ENCODE measurements at places on chromosomes 3 and 15. TPM values are rescaled to one million over a fixed set of nuclear protein-coding genes. Genes with fewer than 3 reads are reported as not detected.

CCDC54 gene
- not detected for total RNA-seq

CPN2 gene
- total RNA-seq, result not detected

MKRN3 gene
- total RNA-seq, result not detected

IQCF5 gene
- total RNA-seq, result not detected

EFHB gene
- 3.3 TPM for total RNA-seq

WNT7A gene
- 8.6 TPM for total RNA-seq

ADAMTS17 gene
- total RNA-seq, result 0.06 TPM

TMEM39A gene
- total RNA-seq, result 17.4 TPM

IL17RE gene
- 4.8 TPM for total RNA-seq

DNA sequence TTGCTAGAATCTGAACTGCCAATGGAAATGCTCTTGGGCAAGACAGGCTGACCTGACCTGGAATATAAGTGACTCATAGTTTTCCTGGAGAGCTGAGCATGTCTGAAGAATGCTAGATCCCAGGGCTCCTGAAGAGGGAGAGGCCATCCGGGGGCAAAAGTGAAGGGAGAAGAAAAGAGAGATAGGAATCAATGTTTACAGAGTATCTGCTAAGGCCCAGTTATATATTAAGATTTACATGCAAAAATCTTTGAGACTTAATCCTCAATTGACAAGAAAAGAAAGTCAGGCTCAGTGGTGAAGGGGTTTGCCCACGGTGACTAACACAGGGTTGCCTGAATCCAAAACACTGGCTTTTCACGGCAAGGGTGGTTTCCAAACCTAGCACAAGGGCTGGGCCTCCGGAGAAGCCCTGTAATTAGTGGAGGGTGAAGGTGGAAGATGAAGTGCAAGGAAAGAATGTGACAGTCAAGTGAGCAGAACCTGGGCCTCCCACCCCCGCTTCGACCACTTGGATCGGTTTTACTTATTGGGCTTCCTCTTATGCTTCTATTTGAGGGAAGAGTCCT, 91.7 kb upstream of the FGF12 start:
- DNase-seq, result peak; percentile 88

DNA sequence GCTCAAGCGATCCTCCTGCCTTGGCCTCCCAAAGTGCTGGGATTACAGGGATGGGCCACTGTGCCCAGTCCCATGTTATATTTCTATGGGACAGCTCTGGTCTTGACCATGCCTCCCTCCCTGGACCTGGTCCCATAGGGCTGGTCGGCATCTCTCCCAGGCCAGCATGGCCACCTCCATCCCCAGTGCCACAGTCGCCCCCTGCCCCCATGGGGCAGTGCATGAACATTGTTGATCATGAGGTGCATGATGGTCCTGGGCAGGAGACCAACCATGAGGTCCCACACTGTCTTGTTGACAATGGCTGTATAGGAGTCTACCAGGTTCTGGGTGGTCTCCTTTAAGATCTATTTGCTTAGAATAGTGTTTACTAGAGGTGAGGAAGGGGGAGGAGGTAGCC, 6.5 kb downstream of the RPS17 start:
- DNase-seq, result no peak

DNA sequence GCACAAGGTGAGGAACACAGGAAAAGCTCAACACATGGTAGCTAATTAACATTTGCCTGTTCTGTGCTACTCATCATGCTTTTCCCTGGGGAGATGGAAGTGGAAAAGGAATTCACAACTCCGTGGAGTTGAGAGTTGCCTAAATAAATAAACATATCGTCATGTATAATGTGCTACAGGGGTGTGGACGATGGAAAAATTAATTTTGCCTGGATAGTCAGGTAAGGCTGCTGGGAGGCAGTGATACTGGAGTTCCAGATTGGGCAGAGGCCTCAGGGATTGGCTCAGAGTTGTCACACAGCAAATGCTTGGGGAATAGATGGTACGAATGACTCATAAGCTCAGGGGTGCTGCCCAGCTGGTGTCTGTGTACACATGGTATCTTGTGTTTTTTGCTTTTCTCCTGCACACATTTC, 3.1 kb upstream of the ABHD6 start:
- DNase-seq, result no peak

- no peak for DNase-seq
Measured at GRCh38 chr3:126394179-126394976, at the start of gene CFAP100. Gene CFAP100, plus strand, starts transcription at chr3:126394909. Its CDS starts 1,092 bp downstream, at chr3:126396001.

DNA sequence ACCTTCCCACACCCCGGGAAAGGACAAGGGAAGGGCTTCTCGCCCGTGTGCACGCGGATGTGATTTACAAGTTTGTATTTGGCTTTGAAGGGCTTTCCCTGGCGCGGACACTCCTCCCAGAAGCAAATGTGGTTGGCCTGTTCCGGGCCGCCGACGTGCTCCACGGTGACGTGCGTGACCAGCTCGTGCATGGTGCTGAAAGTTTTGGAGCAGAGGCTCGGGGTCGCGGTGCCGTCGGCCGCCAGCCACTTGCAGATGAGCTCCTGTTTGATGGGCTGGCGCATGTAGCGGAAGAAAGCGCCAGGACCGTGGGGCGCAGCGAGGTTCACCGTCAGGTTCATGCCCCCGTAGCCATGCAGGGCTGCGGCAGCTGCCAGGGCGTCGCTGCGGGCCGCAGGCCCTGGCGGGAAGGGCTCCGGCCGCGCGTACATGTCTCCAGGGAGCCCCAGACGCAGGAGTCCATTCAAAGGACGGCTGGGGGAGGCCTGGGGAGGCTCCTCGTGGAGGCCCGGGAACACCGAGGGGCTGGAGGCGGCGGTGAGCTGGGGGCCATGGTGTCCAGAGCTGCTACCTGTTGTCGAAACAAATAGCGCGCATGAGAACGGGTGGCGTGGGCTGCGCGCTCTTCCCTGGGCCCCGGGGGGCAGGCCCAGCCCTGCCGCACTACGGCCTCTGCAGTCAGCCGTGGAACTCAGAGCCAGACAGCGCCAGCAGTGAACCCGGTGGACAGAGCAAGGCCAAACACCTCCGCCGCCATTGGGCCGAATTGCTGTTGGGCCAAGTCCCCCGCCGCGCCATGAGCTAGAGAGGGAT, 10.2 kb downstream of the ZIC4 start:
- DNase-seq, result no peak

DNA sequence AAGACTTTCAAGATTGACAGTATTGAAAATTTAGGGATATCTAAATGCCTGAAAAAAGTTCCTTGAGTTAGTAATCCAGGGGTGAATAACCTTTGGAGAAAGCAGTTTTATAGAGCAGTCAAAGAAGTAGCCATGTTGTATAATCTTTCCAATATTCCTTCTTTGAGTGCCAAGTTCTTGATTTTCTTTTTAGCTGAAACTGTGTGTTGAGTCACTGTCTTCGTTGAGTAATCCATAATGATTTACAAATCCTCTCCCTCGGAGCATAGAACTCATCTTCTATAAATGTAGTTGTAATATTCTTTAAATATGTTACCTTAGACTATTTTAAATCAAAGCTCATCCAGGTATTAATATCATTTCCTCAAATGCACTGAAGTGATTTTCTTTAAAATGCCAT, 135.2 kb downstream of the BBX start:
- DNase-seq, result no peak

DNA sequence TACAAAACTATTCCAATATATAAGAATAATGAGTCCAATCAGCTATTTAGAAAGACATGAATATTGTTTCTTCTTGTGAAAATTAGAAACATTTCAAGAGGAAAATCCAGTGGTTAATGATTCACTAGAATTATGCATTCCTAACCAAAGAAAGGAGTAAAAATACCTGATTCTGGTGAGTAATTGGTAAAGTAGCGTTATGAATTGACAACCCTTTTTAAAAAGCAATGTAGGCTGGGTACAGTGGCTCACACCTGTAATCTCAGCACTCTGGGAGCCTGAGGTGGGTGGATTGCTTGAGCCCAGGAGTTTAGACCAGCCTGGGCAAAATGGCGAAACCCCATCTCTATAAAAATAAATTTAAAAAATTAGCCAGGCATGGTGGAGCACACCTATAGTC, 43.3 kb downstream of the TOPAZ1 start:
- DNase-seq, result no peak

- no peak for DNase-seq
Measured at GRCh38 chr15:56244038-56244810, 545 bp upstream of the RFX7 start.

GRCh38 chr3:188486126-188486525, 332.2 kb downstream of the LPP start:
- no peak for DNase-seq

- DNase-seq, result no peak
Measured at GRCh38 chr15:70499791-70500190, 263.6 kb downstream of the UACA start.

DNA sequence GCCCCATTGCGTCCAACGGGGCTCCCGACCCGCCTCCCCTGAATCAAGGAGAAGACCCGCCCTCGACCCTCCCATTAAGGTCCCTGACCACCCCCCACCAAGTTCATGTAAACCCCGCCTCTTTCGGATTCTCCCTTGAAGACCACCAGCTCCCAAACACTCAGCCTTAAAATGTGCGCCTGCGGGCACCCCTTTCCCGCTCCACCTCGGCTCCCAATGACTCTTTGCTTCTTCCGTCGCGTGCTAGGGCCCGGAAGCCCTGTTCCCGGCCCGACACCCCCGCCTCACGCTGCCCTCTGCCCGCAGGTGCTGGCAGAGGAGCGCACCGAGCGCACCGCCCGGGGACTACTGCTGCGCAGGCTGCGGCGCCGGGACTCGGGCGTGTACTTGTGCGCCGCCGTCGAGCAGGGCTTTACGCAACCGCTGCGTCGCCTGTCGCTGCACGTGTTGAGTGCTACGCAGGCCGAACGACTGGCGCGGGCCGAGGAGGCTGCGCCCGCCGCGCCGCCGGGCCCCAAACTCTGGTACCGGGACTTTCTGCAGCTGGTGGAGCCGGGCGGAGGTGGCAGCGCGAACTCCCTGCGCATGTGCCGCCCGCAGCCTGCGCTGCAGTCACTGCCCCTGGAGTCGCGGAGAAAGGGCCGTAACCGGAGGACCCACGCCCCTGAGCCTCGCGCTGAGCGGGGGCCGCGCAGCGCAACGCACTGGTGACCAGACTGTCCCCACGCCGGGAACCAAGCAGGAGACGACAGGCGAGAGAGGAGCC, 2.7 kb upstream of the LSMEM2 start:
- no peak for DNase-seq

- DNase-seq, result peak; percentile 70
Measured at GRCh38 chr3:9340472-9340902, 22.4 kb upstream of the THUMPD3 start.

DNA sequence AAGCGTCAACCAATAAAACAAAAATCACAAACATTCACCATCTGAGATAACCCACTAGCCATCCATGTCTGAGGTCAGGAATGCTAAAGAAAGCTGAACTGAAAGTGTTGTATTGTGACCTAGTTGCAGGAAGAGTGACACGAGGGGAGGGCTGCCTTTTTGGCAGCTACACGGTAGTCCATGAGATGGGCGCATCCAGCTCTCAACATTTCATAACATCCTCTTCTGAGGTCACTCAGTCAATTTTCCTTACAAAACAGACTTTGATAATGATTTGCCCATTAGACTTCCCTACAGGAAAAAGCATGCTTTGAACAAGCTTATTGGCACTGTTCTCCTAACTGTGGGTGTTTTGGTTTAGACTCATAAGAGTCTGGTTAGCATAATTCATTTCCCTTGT, 15.4 kb upstream of the SHF start:
- no peak for DNase-seq

- DNase-seq, result no peak
Measured at GRCh38 chr3:66629982-66630368, 129.2 kb upstream of the LRIG1 start.

GRCh38 chr3:132983143-132983770, 54.9 kb upstream of the TMEM108 start:
- no peak for DNase-seq
